ENCODE measurements at places on chromosomes 13 and 19.

GRCh38 chr19:19403373-19403901, 2.0 kb upstream of the GATAD2A start:
- DNase-seq, result no peak

DNA sequence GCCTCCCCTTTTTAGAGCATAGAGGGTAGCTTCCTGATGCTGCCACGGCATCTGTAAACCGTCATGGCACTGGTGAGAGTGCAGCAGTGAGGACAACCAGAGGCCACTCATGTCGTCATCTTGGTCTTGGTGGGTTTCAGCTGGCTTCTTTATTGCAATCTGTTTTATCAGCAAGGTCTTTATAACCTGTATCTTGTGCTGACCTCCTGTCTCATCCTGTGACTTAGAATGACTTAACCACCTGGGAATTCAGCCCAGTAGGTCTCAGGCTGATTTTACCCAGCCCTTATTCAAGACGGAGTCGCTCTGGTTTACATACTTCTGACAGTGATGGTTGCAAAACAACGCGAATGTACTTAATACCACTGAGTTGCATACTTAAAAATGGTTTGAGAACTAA, 14.4 kb upstream of the FBN3 start:
- DNase-seq, result no peak

- peak; percentile 12 for DNase-seq
Measured at GRCh38 chr13:36819739-36820090, 693 bp downstream of the RFXAP start.

GRCh38 chr19:13700621-13701020, 63.7 kb upstream of the MRI1 start:
- no peak for DNase-seq

DNA sequence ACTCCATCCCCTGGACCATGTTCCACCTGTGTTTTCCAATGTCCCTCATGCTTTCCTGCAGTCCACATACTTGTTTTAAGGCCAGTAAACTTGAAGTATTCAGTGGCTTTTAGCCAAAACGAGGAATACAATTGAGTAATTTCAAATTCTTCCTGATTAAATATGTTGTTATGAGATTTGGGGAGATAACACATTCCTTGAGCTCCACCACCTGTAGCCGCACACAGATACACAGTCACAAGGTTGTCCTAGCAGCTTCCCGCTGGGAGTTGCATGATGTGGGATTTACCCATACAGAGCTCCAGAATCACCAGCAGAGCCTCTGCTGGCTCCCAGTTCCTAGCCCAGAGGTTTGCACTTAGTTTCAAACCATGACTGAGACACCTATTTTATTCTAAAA, 53.6 kb upstream of the FRY start:
- DNase-seq, result no peak

- peak; percentile 93 for DNase-seq
Measured at GRCh38 chr13:97627566-97627965, 193.6 kb downstream of the RAP2A start.

- no peak for DNase-seq
Measured at GRCh38 chr19:40588110-40588854, 11.6 kb downstream of the SHKBP1 start.

GRCh38 chr19:54207676-54207982, 7.0 kb downstream of the RPS9 start:
- no peak for DNase-seq

DNA sequence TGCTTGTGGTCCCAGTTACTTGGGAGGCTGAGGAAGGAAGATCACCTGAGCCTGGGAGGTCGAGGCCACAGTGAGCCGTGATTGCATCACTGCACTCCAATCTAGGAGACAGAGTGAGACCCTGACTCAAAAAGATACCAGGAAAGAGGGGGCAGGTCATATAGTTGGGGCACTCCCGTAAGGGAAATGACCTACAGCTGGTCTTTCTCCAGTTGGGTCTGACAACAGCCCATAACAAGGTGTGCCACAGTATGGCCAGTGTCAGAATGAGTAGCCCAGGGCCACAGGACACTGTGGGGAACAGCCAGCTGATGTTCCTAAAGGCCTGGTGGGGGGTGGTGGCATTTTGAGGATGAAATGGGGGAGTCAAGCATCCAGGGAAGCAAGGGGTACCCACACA, 10.8 kb downstream of the DNMT1 start:
- no peak for DNase-seq

DNA sequence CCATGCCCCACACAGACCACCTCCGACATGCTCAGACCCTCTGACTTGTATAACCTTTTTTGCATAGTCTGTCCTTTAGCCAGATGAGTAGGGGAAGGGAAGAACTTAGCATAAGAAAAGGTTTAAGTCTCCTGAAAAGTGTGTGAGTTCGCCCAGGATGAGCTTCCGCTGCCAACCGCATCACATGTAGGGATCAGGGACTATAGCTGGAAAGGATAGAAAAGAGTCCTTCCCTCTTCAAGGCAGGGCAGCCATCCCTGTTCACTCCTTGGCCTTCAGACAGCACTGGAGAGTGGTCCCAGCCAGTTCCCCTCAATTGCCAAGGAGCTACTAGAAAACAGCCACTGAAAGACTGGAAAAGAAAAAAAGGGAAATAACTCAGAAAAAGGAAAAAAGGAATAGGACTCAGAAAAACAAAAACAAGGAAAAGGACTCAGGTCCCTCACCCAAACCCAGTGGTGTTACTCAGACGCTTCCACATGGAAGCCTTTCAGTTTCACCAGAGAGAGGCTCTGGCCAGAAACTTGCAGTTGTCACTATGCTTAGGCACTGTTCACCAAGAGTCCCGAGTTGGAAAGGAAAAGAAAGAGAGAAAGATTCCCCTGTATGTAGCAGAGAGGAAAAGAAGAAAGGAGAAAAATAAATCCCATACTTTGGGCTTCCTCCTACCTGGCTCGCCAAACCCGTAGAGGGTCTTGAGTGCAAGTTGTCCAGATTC, 5.6 kb upstream of the TM9SF2 start:
- no peak for DNase-seq

GRCh38 chr19:44055870-44056269, 4.0 kb downstream of the ZNF223 start:
- peak; percentile 18 for DNase-seq

DNA sequence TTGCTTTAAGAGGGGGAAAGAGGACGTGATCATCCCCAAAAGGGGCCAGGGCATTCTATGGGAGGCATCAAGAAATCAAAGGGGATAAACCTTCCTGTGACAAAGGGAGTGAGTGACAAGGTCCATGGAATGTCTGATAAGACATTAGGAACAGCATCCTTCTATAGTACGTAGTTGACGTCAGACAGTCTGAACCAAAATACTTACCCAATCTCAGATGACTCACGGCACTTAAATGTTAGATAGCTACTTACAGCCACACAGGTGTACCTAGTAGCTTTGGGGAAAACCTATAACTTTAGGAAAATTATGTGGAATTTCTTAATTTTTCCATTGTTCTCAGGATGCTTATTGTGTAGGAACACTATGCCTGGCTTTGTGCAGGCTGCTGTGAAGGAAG, 4.9 kb downstream of the LGALS16 start:
- DNase-seq, result no peak

DNA sequence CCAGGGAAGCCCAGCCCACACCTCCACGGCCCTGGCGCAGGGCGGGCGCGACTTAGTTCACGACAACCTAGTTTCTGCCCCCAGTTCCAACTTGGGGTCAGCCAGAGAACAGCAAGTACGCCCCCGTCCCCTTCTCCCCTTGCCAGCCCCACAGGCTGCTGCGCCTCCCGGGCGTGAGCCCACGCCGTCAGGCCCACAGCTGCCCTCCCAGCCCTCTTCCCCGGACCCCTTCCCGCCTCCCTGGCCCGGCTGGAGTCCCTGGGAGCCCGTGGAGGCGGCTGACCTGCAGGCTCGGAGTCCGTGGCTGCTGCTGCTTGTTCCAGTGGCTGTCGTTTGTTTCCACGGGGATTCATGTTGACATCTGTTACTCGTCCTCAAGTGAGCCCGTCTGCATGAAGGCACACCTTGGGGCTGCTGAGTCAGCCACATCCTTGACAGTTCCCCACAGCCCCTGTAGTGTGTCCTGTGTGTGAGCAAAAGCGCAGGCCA, 86.0 kb downstream of the ATP11A start:
- DNase-seq, result peak; percentile 70

DNA sequence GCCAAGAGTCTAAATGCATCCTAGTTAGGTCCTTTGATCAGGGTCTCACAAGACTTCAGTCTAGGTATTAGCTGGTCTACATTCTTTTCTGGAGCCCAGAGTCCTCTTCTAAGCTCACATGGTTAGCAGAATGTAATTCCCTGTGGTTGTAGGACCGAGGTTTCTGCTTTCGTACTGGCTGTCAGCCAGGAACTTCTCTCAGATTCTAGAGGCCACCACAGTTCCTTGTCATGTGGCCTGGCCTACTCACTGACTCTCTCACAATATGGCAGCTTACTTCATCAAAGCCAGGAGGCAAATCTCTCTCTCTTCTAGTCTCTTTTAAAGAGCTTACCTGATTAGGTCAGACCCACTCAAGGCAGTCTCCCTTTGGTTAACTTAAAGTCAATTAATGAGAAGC, 82.9 kb downstream of the POU4F1 start:
- DNase-seq, result no peak

DNA sequence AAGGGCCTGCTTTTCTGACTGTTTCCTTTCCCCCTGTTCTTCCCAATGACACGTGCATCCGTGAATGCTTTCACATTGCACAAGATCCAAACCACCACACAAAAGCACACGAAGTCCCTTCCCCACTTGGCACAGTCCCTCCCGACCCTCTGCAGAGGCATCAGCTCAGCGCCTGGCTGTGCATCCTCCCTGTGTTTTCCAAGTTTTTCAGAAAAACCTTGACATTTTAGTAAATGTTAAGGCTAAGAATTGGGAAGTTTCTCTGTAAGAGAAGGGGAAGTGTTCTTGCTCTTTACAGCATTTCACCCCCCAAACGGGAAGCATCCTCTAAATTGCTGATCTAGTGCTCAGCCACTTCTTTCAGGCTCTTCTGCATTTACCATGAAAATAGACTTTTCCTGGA, 94.5 kb upstream of the TM9SF2 start:
- DNase-seq, result no peak

DNA sequence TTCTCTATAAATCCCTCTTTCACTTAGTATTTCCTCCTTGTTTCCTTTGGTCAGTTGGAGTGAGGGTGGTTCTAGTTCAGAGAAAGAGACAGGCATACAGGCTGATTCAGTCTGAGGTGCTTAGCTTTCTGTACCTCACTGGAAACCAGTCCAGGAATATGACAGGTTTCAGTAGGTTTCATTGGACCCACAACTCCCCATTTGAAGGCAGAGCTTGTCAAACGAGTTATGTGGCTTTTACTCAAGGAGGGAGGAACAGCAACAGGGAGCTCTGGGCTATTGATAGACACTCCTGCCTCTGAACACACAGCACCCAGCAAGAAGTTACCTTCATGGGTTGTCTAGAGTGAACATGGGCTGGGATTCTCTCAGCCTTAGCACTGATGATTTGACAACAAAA, 14.5 kb downstream of the ACTN4 start:
- DNase-seq, result no peak

GRCh38 chr13:110136660-110137585, 170.0 kb downstream of the COL4A1 start:
- DNase-seq, result no peak

GRCh38 chr13:28052945-28053344, 47.4 kb downstream of the FLT3 start:
- no peak for DNase-seq
